Pericardium fibroblast (primary cell): ENCODE measurements at places on chromosomes 12 and 14. TPM values are rescaled to one million over a fixed set of nuclear protein-coding genes. Genes with fewer than 3 reads are reported as not detected.

PIP4P1 gene
- total RNA-seq, result 8.4 and 14.4 TPM in 2 replicates

IQSEC3 gene
- under 0.01 and 0.09 TPM in 2 replicates for total RNA-seq

HOXC10 gene
- not detected in 2 replicates for total RNA-seq

MORN3 gene
- 0.26 and 2.8 TPM in 2 replicates for total RNA-seq

PLA2G1B gene
- not detected in 2 replicates for total RNA-seq

KDM2B gene
- total RNA-seq, result 13.7 and 20.1 TPM in 2 replicates

ITGB7 gene
- total RNA-seq, result 0.17 TPM in 1 of 2 replicates, not detected in the other

KRT73 gene
- total RNA-seq, result not detected in 2 replicates

AMDHD1 gene
- not detected in 2 replicates for total RNA-seq

ZNF219 gene
- 8.6 and 17.2 TPM in 2 replicates for total RNA-seq

AHNAK2 gene
- 58.5 and 81.1 TPM in 2 replicates for total RNA-seq

HOXC6 gene
- 2.9 and 3.5 TPM in 2 replicates for total RNA-seq

SIX6 gene
- not detected in 2 replicates for total RNA-seq

POU6F1 gene
- total RNA-seq, result 1.6 and 2.2 TPM in 2 replicates

ZCRB1 gene
- 26.6 and 35.5 TPM in 2 replicates for total RNA-seq

PA2G4 gene
- total RNA-seq, result 69.7 and 70.5 TPM in 2 replicates

PKP2 gene
- 12.9 and 21.1 TPM in 2 replicates for total RNA-seq

PEX5 gene
- total RNA-seq, result 16.8 and 32.9 TPM in 2 replicates

GLIPR1L1 gene
- not detected in 2 replicates for total RNA-seq

CLEC14A gene
- 2.6 and 9.9 TPM in 2 replicates for total RNA-seq

TBX5 gene
- total RNA-seq, result 2.1 and 4.0 TPM in 2 replicates

CCDC92 gene
- 9.3 and 13.9 TPM in 2 replicates for total RNA-seq

NAB2 gene
- 51.7 and 61.9 TPM in 2 replicates for total RNA-seq

DHRS4 gene
- total RNA-seq, result 54.4 and 60.7 TPM in 2 replicates

PLEKHD1 gene
- under 0.01 TPM in 1 of 2 replicates, not detected in the other for total RNA-seq

PPP1CC gene
- 72.7 and 92.8 TPM in 2 replicates for total RNA-seq

KLHDC1 gene
- total RNA-seq, result 1.2 and 1.6 TPM in 2 replicates

STYK1 gene
- total RNA-seq, result 0.26 TPM in 1 of 2 replicates, not detected in the other

ABHD12B gene
- 0.12 TPM in 1 of 2 replicates, not detected in the other for total RNA-seq

ITGA7 gene
- total RNA-seq, result 15.5 and 18.5 TPM in 2 replicates

KRT71 gene
- total RNA-seq, result not detected in 2 replicates

ANG gene
- 12.3 and 12.8 TPM in 2 replicates for total RNA-seq

PTPRR gene
- total RNA-seq, result 2.1 TPM in 1 of 2 replicates, not detected in the other

MMP19 gene
- 20.8 and 25.9 TPM in 2 replicates for total RNA-seq

LALBA gene
- total RNA-seq, result not detected in 2 replicates
